ENCODE measurements at places on chromosomes 1 and 21.

DNA sequence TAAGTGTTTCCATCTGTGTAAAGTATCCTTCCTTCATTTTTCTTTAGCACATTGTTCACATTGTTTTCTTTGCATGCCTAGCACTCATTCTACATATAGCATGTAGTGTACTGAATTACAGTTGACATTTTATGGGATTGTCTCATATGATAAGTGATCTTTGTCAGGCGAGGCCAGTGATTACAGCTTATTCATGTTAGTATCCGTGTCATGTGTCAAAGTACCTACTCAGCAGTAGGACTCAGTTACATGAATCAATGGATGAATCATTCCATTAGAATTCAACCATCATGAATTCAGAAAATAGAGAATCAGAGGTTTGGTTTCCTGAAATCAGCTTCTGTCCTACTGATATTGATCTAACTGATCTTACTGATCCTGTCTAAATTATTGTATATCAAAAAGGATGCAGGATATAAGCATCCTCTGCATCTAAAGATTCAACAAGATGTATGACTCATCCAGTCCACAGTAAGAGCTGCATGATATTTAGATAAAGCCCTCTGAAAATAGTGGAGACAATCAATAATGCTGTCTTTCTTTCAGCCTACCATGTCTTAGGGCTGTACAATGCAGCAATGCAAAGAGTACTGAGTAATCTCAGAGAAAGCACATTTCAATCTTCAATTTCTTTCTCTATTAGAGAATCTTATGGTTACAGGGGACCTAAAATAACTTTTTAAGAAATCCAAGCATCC, 20.7 kb upstream of the HRNR start:
- peak; percentile 73 for ATAC-seq

- no peak for ATAC-seq
Observed at GRCh38 chr1:198068285-198068684, 88.5 kb upstream of the NEK7 start.

DNA sequence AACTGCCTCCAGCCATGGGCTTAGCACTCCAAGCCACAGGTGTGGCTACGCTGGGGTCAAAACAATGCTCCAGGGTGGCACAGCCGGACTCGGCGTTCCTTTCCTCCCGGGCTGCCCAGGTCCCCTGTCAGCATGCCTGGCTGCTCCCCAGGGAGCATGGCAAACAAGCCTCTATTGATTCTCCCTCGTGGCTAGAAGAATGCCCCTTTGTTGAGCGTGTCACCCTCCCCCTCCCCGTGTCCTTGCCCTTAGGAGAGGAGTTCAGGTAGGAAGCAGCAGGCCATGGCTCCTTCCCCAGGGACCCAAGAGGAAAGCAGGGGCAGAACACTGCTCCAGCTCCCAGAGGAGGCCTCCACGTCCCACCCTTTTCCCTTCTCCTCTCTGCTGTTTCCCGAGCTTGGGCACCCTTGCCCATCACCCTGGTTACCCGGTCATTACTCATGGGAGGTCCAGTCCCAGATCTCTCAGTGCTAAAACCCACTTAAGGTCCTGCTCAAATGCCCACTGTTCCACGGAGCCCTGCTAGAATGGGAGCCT, 57.4 kb upstream of the CITED4 start:
- no peak for ATAC-seq

DNA sequence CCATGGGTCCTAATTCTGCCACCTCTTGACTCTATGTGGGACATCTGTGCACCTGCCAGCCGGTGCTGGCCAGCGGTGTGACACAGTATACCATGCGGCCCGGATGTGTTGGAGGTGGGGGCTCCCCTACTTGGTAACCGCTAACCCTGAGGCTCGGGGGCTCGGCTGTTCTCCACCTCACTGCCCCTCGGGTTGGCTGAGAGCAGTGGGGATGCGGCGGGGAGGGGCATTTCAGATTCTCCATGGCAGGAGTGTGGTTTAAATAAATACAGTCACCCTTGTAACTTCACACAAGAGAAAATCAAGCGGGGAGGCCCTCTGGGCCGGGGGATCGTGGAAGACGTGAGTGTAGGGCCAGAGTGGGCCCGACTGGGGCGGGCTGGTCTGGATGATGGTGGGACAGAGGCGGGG, 11.0 kb downstream of the KRTAP10-1 start:
- ATAC-seq = no peak

GRCh38 chr1:195569934-195570333, 1038.3 kb downstream of the KCNT2 start:
- no peak for ATAC-seq

DNA sequence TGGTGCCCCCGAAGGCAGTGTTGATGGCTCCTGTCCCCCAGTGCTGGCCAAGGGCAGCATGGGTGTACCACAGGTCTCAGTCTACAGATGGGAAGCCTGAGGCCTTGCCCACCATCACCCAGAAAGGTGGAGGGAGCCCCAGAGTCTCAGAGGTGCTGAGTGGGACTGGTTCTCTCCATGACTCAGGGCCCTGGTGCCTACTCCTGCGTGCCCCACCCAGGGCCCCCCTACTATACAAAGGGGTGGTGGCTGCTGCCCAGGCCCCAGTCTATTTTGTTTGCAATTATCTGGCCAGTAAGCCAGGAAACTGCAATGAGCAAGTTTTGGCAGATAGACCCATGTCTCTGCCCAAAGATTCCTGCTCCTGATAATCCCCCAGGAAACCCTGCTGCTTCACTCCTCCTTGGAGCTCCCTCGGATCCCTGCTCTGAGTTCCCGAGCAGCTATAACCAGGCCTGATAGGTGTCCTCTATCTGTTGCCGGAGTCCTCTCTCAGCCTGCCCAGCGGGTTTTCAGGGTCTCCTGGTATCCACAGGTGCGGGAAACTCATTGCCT, 41.7 kb downstream of the EDN2 start:
- peak; percentile 52 for ATAC-seq

DNA sequence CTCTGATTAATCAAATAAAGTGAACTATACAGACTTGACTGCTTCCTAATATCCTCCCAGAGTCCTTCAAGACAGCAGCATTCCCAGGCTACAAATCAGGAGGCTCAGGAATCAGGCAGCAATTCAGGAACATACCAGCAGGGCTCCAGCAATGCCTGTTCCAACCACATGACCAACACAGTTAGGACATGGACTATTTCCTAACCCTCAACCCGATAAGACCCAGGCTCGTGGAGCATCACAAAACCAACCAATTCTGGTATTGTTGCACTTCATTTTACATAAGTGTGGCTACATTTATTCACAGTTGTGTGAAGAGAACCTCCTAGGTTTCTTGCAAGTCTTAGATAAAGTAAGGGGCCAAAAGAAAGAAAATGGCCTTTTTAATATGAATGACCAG, 546.2 kb upstream of the ADGRL2 start:
- no peak for ATAC-seq

DNA sequence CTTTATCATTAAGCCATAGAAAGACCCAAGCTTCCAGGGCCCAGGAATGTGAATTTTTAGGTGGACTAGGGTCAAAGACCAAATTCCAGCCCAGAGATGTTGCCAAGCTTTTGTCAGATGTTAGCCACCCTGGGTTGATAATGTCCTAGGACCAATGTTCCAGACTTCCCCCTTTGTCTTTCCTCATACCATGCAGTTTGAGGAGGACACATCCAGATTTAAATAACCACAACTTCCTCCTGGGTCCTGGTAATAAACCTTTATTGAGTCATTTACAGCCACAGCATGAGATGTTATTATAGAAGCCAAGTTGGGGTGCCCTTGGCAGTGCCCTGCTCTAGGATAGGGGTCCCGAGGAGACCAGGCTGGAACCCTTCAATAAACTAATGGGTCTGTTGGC, 5.9 kb downstream of the TNR start:
- no peak for ATAC-seq

DNA sequence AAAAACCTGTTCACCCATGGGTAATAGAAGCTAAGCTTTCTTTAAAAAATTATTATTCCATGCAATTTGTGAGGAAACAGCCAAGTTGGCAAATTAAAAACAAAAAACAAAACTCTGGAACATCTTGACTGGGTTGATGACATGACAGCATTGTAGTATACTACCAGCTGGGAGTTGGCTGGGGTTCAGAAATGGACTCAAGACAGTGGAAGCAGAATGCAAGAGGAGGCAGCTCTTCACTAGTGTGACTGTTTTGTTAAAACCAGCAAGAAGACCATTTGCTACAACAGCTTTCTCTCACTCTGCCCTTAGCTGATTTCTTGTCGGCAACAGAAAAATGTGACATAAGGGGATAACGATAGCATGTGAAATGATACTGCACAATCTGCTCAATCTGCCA, 1298.9 kb upstream of the ADGRL4 start:
- ATAC-seq = no peak

GRCh38 chr1:46539972-46540371, 11.5 kb downstream of the KNCN start:
- ATAC-seq = peak; percentile 51

DNA sequence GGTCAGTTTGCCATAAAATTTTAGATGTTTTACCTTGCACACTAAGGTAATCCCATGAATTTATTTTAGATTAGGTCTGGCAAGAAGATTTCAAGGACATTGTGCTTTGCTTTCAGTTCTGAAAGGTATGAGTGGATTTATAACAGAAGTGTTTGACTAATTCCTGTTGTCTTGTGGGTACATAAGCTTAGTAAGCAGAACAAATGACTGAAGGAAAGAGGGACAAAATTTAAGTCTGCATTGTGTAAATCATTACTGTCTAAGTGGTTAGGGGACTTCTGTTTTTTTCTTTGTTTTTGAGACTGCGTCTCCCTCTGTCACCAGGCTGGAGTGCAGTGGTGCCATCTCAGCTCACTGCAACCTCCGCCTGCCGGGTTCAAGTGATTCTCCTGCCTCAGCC, 60.1 kb downstream of the PKN2 start:
- ATAC-seq = no peak

- ATAC-seq = peak; percentile 40
Observed at GRCh38 chr1:27504588-27505419, 14.8 kb upstream of the WASF2 start.

DNA sequence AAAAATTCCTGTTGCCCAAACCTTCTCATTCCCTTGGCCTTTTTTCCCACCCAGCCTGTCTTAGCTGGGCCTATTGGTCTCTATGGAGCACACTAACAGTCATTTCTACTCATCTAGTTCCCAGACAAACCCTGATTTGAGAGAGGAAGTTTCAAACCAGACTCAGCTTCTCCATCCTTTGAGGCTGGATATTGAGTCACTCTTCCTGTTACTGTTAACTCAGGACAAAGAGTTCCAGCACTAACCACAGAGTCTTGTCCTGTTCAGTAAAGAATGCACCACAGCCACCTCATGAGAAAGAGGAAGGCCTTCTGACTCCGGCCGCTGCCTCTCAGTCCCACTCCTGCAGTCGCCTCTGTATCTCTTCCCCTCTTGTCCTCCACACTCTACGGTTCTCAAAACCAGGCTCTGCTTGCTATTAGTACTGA, 137.8 kb downstream of the PTPRC start:
- peak; percentile 71 for ATAC-seq

GRCh38 chr1:195714248-195714647, 894.0 kb downstream of the KCNT2 start:
- ATAC-seq = peak; percentile 67

GRCh38 chr1:213987927-213988506, at the start of gene PROX1:
Gene PROX1, plus strand, starts transcription at chr1:213987973. Its CDS starts 8,563 bp downstream, at chr1:213996536.
- ATAC-seq = peak; percentile 87

GRCh38 chr1:113783254-113784103, 24.2 kb upstream of the PHTF1 start:
- peak; percentile 81 for ATAC-seq

- ATAC-seq = no peak
Observed at GRCh38 chr1:236865818-236866155, 70.7 kb downstream of the MTR start.

- peak; percentile 79 for ATAC-seq
Observed at GRCh38 chr1:84361796-84362195, 36.5 kb upstream of the DNASE2B start.

- no peak for ATAC-seq
Observed at GRCh38 chr1:245054507-245055270, 100.1 kb upstream of the KIF26B start.

DNA sequence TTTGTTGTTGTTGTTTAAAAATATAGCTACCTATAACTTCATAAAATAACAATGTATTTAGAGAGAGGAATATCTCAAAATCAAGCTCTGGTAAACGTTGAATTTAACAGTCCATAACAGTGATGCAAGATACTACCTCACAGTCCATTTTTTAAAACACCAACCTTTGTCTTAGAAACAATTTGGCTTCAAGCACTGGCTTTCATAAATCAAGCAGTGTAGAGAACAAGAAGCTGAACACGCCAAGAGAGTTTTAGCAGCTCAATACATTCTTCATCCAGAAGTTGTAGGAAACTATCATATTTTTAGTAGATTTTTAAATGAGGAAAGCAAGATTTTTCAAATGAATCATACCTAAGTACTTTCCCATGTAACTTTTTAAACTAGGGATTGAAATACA, 334.3 kb upstream of the ADAMTS5 start:
- no peak for ATAC-seq

- ATAC-seq = peak; percentile 79
Observed at GRCh38 chr1:181479137-181479745, 4.1 kb upstream of the CACNA1E start.

DNA sequence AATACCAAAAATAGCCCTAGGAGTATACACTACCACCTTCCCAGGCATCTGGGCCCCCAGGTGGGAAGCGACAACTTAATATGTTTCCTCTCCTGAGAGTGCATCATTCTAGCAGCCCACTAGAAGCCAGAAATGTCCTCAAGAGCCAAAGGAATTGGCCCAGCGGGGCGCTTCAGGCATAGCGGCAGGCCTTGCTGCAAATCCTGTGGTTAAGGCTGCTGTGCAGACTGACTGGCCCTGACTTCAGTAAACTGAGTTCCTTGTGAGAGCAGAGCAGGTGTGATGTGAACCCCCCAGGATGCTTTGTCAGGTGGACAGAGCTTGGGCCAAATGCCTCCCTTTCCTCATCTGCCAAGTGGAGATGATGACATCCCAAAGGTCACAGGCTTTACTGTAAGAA, 29.7 kb upstream of the LDLRAP1 start:
- ATAC-seq = no peak

DNA sequence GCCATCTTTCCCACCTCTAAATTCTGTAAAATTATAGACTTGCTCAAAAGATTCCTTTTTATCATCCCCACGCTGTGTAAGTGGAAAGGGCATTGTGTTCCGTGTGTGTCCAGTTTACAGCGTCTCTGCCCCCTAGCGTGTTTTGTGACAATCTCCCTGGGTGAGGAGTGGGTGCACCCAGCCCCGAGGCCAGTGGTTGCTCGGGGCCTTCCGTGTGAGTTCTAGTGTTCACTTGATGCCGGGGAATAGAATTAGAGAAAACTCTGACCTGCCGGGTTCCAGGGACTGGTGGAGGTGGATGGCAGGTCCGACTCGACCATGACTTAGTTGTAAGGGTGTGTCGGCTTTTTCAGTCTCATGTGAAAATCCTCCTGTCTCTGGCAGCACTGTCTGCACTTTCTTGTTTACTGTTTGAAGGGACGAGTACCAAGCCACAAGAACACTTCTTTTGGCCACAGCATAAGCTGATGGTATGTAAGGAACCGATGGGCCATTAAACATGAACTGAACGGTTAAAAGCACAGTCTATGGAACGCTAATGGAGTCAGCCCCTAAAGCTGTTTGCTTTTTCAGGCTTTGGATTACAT, 61.9 kb downstream of the POFUT2 start:
- no peak for ATAC-seq

DNA sequence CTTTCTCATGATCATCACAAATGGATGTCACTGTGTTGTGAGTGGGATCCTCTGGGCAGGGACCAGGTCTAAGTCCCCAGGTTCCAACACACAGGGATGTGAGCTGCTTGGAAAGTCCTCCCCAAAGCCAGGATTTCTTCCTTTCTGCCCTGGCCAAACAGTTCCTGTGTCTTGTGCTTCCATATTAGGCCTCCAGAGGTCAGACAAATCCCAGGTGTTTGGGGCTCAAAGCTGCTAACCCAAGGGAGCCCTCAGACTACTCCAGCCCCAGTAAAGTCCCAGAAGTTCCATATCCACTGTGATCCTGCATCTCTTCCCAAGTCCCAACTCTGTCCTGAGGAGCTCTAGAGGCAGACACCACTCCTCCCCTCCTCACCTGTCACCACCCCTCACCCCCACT, 27.7 kb upstream of the MAGOH start:
- peak; percentile 54 for ATAC-seq

Data from esophagus mucosa (tissue), 1 donor.